Aorta (tissue), 5 donors: ENCODE measurements at places on chromosomes 3 and 15.

GRCh38 chr15:78307976-78308375 is 8.6 kb upstream of the SKIC8 start:
- no peak for DNase-seq

- no peak for DNase-seq
These were observed 198.6 kb downstream of the VGLL3 start for GRCh38 chr3:86792316-86792715.

DNA sequence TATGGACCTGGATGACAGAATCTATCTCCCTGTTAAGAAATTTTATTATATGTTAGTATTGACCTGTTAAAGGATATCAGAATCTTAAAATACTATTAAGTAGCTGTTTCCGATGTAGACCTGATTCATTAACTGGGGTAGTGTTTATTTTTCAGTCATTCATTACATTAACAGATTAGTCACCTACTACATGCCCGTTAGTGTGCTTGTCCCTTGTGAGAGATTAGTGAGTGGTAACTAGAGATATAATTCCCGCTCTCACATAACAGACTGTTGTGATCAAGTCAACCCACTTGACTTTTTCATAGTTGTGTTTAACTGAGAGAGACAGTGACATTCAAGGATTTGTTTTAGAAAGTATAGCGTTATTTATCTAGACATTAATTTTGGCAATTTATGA is 166.8 kb downstream of the TCF12 start:
- DNase-seq: no peak

DNA sequence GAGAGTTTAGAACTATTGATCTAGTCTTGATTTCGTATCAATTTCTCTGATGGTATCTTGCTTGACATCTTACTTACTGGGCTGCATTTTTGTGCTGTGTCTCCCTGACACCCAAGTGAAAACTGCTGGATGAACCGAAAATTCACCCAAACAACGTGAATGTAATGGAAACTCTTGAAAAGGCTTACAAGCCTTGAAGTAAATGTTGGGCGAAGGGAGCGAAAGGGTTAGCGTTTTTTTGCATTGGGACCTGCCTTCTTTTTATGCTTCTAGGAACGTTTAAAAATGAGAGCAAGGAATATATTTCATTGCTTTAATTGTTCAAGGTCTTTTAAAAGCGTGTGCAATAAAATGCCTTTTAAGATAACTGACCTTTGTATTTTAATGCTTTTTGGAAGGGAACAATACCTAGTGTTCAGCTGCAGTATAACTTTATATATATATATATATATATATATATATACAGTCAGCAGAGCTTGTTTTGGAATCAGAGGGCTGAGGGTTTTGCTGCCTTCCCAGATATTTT is 94.1 kb downstream of the LPP start:
- DNase-seq: no peak

DNA sequence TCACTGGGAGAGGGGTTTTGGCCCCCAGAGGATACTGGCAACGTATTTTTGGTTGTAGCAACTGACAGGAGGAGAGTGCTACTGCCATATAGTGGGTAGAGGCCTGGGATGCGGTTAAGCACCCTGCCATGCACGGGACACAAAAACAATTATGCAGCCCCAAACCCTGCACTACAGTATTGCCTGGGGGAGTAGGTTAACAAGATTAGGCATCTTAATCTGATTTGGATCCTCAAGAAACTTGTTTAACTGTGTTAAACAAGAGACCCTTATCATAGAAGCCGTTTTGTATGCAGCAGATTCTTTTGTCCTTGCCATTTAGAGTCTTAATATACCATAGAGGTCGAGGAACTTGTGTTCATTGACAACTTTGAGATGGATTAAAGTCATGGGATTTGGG is 3.4 kb downstream of the PHLDB2 start:
- no peak for DNase-seq

DNA sequence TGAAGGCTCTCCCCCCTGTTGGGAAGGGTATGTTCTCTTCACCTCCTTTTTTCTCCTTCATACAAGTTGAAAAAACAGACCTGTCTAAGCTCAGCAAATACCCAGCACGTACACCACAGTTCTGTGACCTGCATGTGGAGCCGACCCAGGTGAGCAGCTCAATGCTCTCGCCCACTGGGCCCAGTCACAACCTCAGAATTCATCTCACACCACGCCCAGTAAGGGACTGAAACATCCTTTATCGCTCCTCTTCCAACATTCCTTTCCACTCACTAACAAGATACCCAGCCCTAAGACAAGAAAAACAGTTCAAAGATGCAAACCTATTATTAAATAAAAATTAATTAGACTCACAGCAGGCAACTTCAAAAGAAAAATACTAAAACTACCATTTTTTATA is 68.9 kb downstream of the FOXP1 start:
- DNase-seq: no peak

GRCh38 chr3:72129501-72130094 is 344.6 kb upstream of the PROK2 start:
- no peak for DNase-seq

DNA sequence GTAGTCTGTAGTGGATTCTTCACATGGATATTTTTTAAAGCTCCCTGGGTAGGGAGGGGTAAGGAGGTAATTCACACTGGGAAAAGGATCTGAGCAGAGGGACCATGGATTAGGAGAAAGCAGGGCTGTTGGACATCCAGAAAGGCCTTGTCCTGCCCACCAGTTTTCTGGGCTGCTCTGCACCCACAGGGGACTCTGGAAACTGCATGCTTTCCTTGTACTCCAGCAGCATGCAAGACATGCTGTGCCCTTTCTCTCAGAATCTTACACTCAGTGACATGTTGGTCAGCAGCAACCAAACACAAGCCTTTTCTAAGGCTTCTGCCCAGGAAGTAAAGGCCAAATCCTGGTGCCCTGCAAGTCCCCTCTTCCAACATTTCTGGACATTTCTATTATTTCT is 2.5 kb upstream of the FBN1 start:
- no peak for DNase-seq

DNA sequence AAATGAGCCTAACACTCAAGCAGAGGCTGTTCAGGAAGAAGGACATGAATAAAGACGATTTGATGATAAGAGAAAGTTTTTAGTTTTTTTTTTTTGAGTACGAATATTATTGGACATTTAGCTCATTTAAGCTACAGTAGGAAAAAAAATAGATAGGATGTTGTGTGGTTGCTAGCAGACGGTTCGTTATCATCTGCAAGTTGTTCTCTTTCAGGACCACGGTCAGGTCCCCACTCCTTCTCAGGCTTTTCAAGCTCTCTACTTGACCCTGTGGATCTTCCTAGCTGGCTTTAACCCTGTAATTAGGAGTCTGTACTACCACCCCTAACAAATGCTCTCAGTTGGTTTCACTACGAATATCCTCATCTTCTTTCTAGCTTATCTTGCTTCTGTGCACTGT is 1.1 kb downstream of the KCNH8 start:
- no peak for DNase-seq

DNA sequence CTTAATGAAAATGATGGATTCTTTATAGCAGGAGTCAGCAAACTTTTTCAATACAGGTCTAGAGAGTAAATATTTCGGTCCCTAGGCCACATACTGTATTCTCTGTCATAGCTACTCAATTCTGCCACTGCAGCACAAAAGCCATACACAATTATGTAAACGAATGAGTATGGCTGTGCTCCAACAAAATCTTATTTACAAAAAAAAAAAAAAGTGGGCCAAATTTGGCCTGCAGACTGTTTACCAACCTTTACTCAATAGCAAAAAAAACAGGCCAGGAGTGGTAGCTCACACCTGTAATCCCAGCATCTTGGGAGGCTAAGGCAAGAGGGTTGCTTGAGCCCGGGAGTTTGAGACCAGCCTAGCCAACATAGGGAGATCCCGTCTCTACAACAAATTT is 41.1 kb downstream of the TTBK2 start:
- DNase-seq: no peak

GRCh38 chr3:113132571-113132996 is 78.8 kb upstream of the BOC start:
- peak; percentile 51 for DNase-seq

GRCh38 chr3:170002231-170002630 is 35.6 kb upstream of the GPR160 start:
- no peak for DNase-seq

- DNase-seq: no peak
These were observed 55.4 kb upstream of the PIAS1 start for GRCh38 chr15:67998599-67999133.

GRCh38 chr15:45347989-45348388 is 30.4 kb downstream of the GATM start:
- DNase-seq: no peak

DNA sequence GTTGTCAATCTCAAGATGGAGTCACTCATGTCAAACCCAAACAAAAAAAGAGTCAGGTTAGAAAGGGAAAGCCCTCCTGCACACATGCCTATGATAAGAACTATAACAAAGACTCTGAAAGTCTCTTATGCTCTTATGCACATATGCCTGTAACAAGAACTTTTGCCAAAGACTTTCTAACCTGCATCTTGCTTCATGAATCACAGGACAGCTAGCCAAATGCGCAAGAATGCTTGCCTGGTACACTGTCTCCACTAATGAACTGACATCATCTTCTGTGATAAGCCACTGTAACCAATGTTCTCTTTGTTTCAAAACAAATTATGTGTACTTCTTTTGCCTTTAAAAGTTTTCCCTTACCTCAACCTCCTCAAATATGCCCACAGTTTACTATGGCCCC is 18.2 kb upstream of the EHHADH start:
- DNase-seq: no peak

- no peak for DNase-seq
These were observed 313.6 kb upstream of the ATP11B start for GRCh38 chr3:182479419-182480336.

GRCh38 chr15:60652870-60653269 is 173.9 kb upstream of the ICE2 start:
- DNase-seq: no peak

- DNase-seq: no peak
These were observed 567.9 kb downstream of the GOLGA6L6 start for GRCh38 chr15:19973718-19974117.

- DNase-seq: no peak
These were observed 1.8 kb downstream of the ATP13A4 start for GRCh38 chr3:193552923-193553322.

- DNase-seq: no peak
These were observed 148.9 kb downstream of the SMAD6 start for GRCh38 chr15:66850996-66851310.

DNA sequence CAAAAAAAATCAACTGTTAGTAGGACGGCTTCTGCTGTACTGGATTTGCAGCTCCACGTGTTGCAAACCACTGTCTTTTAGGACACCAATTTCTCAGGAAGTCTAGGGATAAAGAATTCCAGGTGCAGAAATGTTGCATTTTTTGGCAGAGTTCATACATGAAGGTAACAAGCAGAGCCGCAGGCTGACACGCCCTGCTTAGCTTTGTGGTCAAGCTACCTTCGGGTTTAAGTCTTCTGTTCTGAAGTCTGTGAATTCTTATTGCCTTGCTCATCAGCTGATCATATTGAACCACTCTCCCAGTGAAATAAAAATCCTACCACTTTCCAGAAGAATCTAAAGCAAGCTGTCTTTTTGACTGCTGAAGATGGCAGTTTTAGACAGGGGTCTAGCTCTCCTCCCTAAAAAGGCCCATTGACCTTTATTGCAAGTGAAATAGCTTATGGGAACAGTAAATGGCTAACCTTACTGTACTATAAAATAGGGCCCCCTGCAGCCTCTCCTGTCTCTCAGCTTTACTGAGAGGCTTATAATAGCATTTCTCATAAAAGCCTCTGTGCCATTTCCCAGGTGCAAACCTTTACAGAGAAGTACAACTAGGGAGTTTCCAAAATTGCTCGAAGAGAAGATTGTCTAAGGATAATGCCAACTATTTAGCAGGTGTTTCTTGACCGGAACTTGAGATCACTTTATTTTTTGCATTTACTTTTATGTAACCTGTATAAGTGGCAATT is 262.2 kb upstream of the IL12A start:
- no peak for DNase-seq

DNA sequence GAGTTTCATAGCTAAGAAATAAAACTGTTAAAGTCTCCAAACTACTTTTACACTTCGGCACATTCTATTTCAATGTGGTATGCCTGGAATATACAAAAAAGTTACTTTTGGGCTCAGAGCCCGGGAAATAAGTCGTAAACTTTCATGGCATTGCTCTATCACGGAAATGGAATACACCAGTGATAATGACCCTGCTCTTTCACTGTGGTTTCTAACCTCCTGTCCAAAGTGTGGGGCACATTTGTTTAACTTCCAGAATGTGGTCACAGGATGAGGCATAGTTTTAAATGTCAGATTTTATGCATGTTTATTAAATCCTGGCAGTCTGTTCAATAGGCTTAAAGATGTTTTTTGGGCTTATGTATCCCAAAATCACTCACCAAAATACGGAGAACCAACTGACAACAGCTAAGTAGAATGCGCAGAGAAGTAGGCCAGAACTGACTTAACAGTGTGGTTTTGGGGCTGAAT is 5.1 kb downstream of the CXCR6 start:
- no peak for DNase-seq

DNA sequence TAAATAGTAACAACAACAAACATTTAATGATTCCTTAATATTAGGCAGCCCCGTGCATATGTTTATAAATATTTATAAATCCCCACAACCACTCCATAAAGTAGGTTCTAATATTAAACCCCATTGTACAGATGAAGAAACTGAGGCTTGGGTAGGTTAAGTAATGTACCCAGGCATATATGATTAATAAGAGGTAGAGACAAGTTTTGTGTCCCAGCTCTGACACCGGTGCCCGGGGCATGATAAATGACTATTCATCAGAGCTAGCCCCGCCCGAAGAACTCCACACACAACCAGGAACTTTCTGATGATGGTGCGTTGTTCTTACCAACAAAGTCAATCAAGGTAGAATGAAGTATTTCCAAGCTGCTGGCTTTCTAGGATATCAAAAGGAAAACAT is 19.4 kb downstream of the CDCP1 start:
- DNase-seq: no peak

DNA sequence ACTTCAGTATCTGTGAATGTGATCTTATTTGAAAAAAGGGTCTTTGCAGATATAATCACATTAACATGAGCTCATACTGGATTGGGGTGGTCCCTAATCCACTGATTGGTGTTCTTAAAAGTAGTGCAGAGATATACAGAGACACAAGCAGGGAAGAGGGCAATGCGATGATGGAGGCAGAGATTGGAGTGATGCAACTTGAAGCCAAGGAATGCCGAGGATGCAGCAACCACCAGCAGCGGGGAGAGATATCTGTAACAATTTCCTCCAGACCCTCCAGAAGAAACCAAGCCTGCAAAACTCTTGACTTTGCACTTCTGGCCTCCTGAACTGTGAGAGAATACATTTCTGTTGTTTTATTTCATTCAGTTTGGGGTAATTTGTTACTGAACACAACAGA is 171.0 kb upstream of the MBNL1 start:
- DNase-seq: no peak

- no peak for DNase-seq
These were observed 3.5 kb upstream of the COL8A1 start for GRCh38 chr3:99634881-99635280.
